ENCODE measurements at places on chromosomes 6 and 20.

DNA sequence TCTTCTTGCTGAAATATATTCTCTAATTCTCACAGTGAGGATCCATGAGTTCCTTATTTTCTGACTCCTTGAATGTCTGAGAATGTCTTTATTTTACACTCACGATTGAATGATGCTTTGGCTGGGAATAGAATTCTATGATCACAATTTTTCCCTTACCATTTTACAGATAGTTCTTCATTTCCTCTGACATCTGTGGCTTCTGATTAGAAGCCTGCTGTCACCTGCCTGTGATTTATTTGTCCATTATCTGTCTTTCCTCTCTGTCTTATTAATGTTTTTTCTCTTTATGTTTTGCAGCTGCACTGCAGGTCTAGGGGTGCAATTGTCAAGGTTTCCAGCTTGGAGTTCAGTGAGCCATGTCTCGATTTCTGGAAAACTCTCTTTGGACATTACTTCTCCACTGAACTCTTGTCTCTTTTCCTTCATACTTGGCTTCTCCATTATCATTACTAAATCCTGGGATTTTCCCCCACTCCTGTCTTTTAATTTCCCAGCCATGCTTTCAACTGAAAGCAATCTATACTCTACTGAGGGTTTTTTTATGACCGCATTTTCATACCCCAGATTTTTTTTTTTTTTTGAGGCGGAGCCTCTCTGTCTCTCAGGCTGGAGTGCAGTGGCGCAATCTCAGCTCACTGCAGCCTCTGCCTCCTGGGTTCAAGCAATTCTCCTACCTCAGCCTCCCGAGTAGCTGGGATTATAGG lies 121.2 kb upstream of the PRND start:
- DNase-seq = no peak

- no peak for DNase-seq
Measured at GRCh38 chr20:25669826-25670422, 26.7 kb downstream of the ZNF337 start.

- no peak for DNase-seq
Measured at GRCh38 chr6:118768904-118769325, 117.5 kb upstream of the CEP85L start.

DNA sequence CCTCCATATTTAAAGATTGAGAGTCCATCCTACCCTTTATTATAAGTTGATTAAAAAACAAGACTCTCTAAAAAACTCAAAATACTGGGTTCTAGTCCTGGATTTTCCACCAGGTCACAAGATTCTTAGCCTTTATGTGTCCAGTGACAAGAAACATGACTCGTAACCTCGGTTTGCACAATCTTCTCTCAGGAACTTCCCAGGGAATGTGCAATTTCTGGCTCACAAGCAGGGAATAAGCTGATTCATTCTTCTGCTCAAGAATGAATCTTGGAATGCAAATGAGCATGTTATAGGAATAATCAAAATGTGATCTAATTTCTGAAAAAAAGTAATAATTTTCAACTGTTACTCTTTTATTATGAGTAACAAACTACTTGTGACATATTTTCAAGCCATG lies 45.1 kb downstream of the OGFRL1 start:
- DNase-seq = no peak

DNA sequence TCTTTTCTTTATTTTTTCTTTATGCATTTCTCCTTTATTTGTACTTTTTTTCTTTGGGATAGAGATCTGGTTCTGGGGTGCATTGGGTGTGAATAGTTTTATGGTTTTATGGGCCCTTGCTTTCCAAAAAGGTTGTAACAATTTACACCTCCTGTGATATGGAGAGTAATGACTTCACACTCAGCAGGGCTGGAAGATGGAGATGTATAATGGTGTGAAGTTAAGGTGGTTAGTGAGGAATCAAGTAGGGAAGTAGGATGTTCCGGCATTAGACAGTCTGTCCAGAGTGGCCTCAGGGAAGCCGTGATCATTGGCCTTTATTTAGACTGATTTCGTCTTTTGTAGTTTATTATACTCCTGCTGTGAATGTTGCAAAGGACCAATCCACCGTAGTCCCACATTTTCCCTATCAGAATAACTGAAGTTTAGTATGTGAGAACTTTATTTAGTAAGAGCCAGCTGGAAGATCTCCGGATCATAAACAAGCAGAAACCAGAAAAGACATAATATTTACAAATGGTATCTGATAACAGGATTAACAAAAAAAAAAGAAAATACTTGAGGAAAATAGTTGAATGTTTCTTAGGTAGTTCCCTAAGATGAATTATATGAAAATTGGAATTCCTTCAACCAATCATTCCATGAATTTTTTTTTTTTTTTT lies 255.5 kb downstream of the TBC1D7 start:
- no peak for DNase-seq

GRCh38 chr6:20448828-20449227 lies 47.1 kb downstream of the E2F3 start:
- DNase-seq = no peak

GRCh38 chr6:131213501-131213990 lies 78.3 kb downstream of the AKAP7 start:
- no peak for DNase-seq

DNA sequence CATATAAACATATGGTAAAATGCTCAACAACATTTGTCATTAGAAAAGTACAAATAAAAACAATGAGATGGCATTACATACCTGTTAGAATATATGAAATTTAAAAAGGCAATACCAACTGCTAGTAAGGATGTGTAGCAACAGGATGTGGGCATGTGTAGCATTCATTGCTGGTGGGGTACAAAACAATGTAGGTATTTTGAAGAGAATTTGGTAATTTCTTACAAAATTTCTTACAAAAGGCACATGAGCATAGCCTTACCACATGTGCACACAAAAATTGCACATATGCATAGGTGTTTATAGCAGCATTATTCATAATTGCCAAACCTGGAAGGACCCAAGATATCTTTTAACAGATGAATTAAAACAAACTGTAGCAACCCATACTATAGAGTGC lies 1355.1 kb upstream of the CITED2 start:
- no peak for DNase-seq

DNA sequence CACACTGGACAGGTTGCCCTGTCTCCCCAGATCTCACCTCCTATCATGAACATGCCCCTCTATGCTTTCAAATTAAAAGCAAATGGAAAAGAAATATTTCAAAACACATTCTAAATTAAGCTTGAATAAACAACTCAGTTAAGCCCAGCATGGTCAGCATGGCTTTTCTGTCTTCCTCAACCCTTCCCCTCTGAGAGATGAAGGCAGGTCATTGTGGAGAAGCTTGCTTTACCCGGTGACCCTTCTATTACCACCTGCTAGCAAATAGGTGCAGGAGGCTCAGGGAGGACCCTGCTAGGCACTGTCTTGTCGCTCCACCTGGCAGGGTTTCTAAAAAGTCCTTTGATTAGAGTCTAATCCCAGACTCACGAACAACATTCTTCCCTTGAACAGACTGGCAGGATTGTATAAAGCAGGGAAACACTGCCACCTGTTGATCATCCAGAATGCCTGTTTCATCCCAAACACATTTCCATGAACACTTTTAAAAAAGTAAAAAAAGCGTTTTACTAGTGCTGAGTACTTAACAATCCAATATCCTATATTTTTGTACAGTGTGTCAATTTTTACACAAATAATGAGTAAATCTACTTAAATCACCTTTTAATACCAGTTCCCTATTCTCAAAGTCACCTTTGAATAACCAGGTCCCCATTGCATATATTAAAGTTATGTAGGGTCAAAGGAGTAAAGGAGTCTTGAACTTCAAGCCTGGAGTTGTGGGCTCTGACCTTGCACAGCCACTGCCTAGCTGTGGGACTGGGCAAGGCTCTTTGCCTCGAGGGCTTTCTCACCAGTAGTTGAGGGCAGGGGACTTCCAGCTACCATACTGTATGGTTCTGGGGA lies 75.5 kb downstream of the GPR6 start:
- peak; percentile 4 for DNase-seq

GRCh38 chr6:142613981-142614380 lies 312.2 kb downstream of the ADGRG6 start:
- no peak for DNase-seq

DNA sequence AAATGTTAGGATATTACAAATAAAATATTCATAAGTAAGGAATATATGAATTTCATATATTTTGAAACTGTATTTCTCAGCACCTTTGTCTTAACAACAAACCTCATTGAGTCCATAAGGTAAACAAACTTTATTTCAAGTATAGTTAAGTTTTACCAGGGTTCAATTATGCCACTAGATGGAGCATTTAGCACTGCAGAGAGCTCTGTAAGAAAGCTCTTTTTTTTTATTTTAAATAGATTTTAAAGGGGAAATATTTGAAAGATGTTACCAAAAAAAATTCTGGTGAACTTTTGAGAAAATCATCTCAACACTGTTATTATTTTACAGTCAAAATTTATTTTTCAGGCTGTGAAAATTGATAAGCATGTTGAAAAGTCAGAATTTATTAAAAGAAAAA lies 955.2 kb upstream of the EYS start:
- DNase-seq = no peak

GRCh38 chr6:21241231-21242130 lies 352.1 kb upstream of the SOX4 start:
- DNase-seq = no peak

DNA sequence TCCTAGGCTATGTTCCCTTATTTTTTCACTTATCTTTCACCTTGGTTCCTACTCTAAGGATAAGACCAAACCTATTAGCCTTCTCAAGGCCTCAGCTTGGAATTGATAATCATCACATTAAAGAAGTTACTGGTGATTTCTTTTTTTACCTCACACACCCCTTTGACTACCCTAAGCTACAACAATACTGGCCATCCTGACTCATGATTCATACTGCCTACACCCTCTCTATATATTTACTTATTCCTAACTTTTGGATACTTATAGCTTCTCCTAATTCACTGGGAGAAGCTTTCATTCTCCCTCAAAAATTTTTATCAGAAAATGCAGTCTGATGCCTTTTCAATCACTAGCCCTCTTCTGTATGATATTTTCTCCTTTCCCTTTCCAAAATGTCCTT lies 256.1 kb downstream of the TBX18 start:
- DNase-seq = no peak

DNA sequence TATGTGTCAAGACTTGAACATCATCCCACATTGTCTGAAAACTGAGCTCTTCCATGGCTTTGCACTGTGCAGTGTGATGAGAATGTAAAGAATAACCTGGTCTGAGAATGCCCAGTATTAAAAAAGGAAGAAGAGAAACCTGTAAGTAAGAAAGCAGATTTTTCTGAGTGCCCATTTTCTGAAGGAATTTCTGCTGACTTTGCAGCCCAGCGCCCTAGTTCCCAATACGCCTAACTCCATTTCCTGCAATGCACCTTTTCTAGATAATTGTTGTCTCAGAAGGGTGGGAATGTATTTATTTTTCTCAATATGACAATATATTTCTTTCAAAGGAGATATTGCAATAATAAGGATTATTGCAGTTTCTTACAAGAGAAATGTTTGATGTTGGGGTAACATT lies 231.5 kb downstream of the HAO1 start:
- DNase-seq = no peak

DNA sequence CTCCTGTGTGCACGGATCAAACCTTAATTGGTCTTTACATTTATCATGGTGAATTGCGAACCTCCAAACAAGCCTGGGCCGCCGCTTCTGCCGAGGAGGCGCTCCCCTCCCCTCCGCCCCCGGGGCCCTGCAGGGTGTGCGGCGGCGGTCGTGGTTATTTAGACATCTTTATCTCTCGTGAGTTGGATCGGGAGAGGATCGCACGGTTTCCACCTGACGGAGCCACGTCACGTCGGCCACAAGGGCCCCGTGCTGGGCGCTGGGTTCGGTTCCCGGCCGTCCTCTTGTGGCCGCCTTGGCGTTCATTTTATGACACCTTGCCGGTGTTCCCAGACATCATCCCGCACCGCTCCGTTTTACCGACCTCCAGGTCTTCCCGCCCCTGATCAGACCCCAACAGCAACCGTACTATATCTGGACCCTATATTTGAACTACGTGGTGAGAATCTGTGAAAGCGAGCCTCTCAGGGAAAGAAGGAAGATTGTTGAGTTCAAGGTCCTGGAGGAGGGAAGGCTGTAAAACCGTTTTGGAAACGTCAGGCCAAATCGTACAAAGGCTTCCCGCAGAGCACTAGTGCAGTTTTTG lies 1.3 kb upstream of the CNR1 start:
- DNase-seq = no peak

GRCh38 chr20:25600632-25601031 lies 15.3 kb upstream of the NINL start:
- DNase-seq = no peak

DNA sequence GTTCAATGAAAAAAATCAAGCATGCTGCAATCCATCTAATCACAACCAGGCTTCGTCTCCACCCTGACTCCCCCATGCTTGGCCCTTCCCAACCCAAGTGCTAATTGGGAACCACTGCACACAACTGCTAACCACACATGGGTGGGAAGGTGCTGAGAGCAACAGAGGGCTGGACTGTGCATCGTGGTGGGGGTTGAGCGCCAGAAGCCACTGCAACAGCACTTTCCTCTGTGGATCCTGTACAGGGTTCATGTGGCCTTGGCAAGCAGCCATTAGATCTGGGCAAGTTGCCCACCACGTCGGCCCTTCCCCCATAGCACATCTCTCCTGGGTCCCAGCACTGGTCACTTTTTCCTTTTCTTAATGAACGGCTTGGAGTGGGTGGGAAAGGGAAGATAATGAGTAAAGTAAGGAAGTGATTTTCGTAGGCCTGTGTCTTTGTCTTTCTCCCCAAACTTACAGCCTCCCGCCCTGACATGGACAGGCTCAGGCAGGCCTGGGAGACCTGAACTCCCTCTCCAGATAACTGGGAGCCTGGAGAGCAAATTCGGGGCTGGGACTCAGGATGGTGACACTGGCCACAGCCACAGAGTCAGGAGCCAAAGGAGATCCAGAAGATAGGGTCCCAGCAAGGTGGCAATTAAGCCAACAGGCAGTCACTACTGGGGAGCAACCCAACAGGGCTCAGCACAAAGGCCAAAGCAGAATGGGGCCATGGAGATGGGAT lies 34.4 kb upstream of the MRPS10 start:
- no peak for DNase-seq

DNA sequence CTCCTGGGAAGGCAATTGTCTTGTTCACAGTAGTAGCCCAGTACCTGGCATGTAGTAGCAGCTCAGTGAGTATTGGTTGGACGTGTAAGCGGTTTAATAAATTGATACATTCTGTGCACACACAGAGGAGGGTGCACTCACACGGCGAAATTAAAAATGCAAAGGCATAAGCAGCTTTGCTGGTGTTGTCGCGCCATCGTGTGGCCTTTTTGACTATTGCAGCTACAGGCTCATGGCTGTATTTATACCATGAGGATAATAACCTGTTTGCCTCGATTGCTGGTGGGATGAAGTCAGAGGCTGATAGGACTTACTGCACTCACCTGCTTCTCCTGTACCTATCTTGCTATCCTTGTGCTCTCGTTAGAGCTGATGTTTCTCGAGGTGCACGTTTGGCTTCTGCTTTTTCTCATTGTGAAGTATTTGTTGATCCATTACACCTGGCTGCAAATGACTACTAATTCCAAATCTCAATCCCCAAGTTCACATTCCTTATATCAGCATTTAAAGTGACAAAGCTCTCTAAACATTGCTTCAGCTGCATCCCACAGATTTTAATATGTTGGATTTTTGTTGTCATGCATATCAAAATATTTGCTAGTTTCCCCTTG lies 61.5 kb downstream of the TBXT start:
- peak; percentile 46 for DNase-seq
